ENCODE measurements at places on chromosomes 11 and 22.
A peak's percentile ranks its signal among the peaks of the same experiment; 100 is the strongest.

GRCh38 chr22:36506637-36507517 lies at the start of gene FOXRED2:
Gene FOXRED2, minus strand, starts transcription at chr22:36507040. Its CDS starts 618 bp downstream, at chr22:36506422.
- ATAC-seq: peak; percentile 97

DNA sequence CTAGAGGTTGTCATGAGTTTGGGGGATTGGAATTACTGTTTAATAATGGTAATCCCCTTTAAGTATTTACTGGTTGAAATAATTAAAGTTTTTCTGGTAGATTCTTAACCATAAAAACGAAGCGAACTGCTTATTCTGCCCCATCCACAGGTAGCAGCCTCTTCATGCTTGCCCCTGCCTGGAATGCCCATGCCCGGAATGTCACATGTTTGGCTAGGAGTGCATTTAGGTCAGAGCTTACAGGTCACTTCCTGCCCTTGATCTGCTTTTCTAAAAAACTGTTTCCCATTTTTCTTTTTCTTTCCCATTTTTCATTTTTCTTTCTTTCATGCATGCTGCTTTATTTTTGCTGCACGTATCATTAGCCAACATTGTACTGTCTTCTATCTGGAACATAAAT lies 69.1 kb downstream of the YAP1 start:
- no peak for ATAC-seq

DNA sequence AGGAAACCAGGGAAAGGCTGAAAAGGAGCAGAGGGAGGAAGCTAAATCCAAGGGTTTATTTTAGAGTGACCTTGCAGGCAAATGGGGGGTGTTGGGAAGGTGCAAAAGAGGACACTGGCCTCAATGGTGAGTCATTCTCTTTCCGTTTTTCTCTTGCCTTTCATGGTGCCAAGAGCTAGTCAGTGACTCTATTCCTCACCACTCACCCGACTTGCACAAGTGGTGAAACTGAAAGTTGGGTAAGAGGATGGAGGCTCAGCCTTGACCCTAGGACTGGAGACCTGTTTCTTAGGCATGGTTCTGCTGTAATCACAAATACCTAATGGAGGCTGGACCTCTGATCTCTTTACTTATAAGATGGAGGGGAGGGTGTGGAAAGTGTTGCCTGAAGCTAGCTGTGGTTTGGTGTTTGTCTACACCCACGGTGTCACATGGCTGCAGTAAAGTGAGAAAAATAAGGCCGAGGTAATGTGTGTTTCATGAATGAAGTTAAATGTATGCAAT lies 67.3 kb upstream of the CREB3L1 start:
- ATAC-seq: no peak

DNA sequence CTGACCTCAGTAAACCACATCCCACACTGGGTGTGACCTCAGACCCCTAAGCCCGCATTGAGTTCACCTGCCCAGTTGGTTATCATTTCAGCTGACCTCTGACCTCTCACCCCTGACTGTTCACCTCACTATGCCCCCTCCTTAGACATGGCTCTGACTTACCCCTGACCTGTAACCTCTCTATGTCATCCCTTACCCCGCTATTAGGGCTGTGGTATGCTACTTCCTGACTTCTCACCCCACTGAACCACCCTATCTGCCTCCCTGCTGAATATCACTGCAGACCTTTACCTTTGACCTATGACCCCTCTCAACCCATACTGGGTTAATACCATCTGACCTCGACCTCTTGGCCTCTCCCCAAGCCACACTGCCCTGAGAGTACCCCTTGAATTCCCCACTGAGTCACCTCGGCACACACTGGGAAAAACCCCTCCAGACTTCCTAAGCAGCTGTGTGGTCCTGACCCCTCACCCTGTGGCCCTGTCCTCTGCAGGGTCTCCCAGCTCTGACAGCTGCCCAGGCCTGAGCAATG lies 8.3 kb downstream of the PLCB3 start:
- no peak for ATAC-seq

GRCh38 chr22:24190596-24191208 lies 9.4 kb downstream of the SUSD2 start:
- no peak for ATAC-seq

DNA sequence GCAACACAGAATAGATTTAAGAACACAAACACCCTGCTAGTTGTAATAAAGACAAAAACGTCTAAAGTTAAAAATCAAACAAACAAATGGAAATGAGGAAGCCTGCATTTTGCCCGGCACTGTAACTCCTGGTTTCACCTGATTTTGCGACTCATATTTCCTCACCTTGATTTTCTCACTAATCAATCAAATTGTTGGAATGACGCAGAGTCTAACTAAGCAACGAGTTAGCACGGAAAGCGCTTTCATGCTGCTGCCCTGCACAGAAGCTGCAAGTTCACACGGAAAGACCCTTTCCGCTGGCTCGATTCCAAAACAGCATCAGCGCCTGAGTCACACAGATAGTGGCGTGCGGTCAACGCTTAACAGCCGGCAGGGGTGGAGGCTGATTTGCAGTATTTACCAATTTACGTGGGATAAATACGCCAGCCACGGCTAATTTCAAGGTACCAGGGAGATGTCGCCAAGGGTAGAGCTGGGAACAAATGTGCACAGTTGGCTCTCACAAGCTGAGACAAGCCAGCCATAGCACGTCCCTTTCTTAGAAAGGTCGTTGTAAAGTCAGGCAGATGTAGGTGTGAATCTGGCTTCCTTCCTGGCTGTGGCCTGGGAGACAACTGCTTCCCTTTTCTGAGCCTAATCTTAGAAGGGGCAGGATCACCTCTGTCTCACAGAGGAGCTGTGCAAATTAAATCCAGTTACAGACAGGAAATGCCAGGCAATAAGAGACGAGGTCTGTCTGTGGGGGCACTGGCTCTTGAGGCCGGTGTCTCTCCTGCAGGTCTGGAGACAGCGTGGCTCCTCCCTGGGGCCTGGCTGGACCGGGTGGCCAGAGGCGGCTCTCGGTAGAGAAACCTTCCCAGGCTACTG lies 76.9 kb upstream of the TTLL12 start:
- ATAC-seq: peak; percentile 89

DNA sequence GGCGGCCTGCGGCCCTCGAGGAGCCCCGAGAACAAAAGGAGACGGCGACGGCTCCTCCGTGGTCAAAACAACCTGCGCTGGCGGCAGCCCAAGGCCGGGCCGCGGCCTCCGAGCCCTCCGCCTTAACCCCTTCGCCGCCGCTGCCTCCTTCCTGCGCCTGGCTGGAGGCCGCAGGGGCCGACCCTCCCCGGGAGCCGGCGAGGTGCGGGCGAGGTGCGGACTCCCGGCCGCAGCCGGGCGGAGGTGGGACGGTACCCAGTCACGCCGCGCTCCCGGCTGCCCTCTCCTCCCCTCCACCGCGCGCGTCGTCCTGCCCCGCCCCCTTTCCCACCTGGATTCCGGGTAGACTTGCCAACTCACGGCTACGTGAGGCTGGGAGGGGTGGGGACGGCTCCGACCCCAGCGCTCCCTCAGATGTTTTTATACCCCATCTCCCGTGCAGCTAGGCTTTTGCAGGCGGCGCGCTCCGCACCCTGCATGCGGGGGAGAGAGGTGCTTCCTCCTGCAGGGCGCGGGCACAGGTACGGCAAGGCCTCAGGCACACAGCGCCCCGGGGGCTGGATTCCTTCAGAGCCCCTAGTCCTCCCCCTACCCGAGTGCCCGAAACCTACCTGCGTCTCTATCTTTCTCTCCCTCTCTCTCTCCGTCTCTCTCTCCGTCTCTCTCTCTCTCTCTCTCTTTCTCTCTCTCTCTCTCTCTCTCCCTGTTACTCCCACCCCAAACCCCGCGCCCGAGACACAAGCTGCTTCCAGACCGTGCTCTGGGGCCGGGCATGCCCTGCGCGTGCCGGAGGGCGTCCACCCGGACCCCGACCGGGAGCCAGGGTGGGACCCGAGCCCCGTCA lies 2.0 kb downstream of the PDGFB start:
- peak; percentile 50 for ATAC-seq

GRCh38 chr11:25535467-25536272 lies 796.3 kb upstream of the ANO3 start:
- no peak for ATAC-seq

Measured in motor neuron (in vitro differentiated cells).